ENCODE measurements at places on chromosomes 1 and 21.

DNA sequence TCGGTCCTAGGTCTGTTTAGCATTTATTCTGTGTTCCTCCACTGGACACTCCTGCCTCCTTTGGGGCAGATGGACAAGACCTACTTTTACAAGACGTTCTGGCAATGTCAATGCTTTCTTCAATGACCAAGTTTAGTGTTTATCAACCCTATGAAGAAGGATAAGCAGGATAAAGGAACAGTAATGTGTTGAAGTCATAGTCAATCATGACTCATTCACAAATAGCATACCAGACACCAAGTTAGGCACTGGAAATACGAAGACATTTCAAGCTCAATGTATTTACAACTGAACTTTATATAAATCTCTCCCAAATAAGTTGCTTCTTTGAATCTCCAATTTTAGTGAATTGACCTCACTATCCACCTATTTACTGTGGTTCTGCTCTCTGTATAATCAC, 4.8 kb upstream of the SLC35D1 start:
- no peak for DNase-seq

GRCh38 chr1:91224878-91225277, 179.8 kb downstream of the HFM1 start:
- DNase-seq = no peak

DNA sequence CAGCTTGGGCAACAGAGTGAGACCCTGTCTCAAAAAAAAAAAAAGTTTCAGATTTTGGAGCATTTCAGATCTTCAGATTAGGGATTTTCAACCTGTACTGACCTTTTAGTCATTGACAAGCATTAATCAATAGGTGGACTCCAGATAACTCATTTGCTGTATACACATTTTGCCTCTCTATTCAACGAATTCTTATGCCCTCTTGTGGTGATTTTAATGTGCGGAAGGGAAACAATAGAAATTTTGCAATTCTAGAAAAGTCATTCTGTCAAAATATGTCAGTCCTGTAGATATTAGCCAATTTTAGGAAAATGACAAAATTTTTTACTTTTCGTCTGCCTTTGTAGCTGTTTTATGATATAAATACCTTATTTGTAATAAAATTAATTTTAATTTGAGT, 11.6 kb upstream of the OR2G2 start:
- DNase-seq = no peak

DNA sequence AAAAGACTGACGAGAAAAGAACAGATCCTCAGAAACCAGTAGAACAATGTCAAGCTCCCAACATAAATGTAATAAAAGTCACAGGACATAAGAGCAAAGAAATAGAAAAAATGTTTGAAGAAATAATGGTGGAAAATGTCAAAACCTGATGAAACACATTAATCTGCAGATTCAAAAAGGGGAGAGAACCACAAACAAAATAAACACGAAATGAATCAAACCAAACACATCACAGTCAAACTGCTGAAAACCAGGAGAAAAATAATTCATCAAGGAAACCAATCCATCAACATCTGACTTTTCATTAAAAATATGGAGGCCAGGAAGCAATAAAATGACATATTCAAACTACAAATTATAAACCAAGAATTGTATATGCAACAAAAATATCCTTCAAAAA, 31.9 kb downstream of the TRIM33 start:
- DNase-seq = no peak

DNA sequence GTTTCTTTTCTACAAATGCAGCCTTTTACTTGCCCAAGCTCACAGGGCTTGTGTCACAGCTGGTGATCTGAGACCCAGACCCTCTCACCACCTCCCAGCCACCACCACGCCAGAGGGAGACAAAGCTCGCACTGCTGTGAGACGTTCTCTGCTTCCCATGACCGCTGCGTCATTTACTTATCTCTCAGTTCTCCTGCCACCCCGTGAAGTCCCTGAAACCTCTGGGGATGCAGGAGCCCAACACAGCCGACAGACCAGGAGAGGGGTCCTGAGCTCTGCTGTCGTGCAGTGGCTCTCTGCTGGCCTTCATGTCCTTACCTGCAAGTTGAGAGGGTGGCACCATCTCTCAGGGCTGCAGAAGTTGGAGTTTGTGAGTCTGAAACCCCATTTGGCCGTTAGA, 77.7 kb downstream of the SLC16A1 start:
- peak; percentile 20 for DNase-seq

DNA sequence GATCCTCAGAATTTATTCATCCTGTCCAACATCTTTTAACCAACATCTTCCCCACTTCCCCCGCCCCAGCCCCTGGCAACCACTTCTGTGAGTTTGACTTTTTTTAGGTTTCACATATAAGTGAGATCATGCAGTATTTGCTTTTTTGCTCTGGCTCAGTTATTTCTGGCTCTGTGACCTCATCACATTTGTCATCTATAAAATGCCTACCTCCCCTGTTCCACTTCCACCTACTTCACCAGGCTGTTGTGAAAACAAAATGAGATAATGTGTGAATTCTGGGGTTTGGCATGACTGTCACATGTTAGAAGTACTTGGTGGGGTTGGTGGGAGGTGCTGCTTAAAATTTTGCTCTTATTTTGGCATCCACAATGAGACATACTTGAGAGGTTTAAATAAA, 18.4 kb downstream of the HHAT start:
- peak; percentile 35 for DNase-seq

DNA sequence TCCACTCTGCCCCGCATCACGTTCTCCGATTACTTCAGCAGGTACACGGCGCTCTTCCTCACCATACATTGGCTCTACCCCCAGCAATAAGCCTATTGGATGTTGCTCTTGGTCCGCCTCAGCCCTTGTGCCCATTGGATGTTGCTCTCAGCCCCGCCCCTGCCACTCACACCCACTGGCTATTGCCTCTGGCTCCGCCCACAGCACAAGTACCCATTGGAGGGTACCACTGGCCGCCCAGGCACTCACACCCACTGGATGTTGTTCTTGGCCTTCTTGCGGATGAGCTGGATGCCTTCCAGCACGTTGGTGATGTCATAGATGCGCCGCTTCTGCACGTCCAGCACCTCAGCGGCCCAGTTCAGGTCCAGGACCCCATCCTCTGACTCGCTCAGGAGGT, 9.4 kb downstream of the E2F2 start:
- DNase-seq = no peak

GRCh38 chr1:1181938-1182410, 8.3 kb downstream of the TTLL10 start:
- DNase-seq = no peak

Data from anterior cingulate cortex (tissue), 58 donors.